Osteoblast (primary cell): ENCODE measurements at places on chromosomes 7 and 10. TPM values are rescaled to one million over a fixed set of nuclear protein-coding genes. Genes with fewer than 3 reads are reported as not detected.

DNA sequence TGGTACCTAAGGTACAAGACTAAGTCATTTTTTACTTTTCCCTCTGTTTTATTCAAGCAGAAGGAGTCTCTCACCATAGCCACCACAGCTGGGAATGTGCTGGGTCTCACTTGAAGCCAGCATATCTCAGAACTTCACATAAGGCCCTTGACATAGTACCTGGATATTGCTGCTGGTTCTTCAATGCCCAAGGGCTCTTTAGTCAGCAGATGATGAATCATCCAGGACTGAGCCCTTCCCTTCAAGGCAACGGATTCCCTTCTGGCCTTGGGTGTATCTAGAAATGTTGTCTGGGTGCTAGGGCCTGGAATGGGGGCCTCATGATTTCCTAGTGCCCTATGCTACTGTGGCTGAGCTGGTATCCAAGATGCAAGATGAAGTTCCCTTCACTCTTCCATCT lies 93.9 kb downstream of the ADCYAP1R1 start:
- no peak for DNase-seq

DNA sequence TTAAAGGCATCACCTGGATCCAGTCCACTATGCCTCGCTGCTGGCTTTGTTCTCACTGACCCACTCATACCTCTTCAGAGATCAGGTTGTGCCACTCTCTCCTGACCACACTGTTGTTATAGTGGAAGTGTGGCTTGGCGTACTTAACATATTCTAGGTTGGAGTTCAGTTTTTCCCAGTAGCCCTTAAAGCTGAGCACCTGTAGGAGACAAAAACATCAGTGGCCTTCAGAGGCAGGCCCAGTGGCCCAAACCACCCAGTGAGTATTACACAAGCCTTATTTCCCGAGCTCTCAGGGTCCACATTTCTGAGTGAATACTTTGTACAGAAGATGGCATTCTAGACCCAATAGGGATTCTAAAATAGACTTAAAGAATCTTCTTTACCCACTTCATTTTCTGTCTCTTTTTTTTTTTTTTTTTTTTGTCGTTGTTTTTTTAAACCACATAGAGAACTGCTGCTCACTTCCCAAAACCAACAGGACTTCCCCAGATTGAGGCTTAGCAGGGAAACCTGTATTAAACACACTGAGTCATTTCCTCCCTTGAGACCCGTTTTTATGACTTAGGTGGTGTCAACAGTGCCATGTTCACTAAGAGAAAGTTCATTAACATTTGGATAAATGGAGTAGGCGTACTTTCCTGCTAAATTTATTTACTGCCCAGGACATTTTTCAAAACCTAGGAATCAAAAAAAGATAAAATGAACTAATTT lies 85.8 kb downstream of the GSAP start:
- DNase-seq: no peak

DNA sequence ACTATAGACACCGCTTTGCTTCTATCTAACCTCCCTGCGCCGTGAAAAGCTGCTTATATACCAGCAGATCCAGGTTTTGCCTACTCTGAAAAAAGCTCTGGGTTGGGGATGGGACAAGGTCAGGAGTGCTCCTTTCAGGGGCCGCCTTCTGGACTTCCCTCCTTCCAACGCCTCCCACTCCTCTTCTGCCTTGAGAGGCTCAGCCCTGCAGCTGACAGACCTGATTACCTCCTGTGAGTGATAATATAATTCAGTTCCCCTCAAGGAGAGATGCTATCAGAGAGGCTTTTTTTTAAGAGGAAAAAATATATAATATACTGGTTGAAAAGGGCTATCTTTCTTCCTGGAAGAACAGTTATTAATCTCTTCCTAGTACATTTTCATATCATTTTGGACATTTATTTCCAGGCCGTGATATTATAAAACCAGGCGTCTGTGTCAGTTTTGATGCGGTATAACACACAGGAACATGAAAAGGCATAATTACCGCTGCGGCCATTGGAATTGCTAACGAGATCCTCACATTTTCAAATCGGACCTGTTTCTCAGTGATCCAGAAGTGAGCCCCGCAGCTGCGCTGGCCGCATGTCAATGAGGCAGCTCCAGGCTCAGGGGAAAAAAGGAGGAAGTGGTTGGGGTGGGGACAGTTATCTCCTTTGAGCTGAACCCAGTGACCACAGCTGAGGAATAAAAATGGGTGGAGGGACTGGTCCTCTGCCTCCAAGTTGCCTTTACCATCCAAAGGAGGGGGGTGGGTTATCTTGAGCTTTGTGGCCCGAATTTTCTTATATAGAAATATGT lies 457.1 kb downstream of the TYW1 start:
- DNase-seq: no peak

Gene CHAT
- not detected in 2 replicates for total RNA-seq

DNA sequence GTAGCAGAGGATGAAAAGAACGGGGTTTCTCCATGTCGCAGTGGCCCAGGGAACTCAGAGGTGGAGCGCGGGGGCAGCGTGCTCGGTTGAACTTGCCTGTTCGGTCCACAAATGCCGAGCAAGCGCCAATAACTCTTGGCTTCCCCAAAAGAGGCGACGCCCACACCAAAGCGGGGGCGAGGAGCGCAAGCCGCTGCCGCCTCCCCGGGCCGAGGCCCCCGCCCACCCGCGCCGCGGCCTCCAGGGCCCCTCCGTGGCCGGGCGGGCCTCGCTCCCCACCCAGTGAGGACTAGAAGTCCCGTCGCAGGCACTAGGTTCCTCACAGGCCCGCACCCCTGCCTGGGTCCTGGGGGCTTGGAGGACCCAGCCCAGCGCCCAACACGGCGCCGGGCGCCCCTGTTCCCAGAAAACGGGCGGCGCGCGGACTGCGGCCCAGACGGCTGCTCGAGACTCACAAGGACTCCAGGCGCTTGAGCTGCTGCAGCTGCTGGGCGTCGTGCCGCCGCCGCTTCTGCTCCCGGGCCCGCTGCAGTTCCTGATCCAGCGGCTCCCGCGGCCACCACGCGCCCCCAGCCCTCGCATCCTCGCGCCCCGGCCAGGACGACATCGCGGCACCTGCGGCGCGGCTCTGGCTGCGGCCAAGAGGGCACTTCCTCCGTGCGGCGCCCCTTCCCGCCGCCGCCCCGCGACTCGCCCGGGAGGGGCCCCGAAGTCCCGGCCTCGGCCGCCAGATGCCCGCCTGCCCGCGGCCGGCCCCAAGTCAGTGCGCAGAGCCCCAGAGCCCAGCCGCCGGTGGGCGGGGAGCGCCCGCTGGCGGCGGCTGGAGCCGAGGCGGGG lies 14.6 kb upstream of the FKBP9 start:
- DNase-seq: peak; percentile 98

Gene ICA1
- total RNA-seq: 1.2 and 2.2 TPM in 2 replicates

Gene TUBAL3
- total RNA-seq: not detected in 2 replicates

- DNase-seq: no peak
Measured at GRCh38 chr7:103795787-103796186, 193.7 kb downstream of the RELN start.

Gene PCLO
- under 0.01 and 0.36 TPM in 2 replicates for total RNA-seq

GRCh38 chr10:33382216-33382600 lies 47.7 kb upstream of the NRP1 start:
- DNase-seq: peak; percentile 18

GRCh38 chr10:93461109-93461806 lies 20.9 kb downstream of the MYOF start:
- no peak for DNase-seq

Gene SRI
- total RNA-seq: 66.3 and 77.1 TPM in 2 replicates

DNA sequence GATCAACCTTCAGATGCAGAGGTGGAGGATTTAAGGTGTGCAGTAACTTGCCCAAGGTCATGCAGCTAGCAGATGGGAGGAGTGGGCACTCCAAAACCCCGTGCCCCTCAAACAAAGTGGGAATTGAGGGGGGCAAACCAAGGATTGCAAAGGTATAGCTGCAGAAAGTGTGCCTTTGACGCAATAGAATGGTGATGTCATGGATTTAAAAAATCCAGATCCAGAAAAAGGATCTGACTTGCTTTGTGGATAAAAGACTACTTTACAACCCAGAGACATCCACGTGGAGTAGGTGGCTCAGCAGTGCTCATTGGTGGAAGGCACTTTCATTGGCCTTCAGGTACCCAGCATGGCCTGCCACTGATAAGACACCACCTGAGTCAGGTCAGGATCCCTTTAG lies 15.7 kb upstream of the ADRB1 start:
- no peak for DNase-seq

- no peak for DNase-seq
Measured at GRCh38 chr7:128007303-128007680, 23.9 kb downstream of the LRRC4 start.

- DNase-seq: no peak
Measured at GRCh38 chr10:61942604-61943461, 41.3 kb downstream of the ARID5B start.

DNA sequence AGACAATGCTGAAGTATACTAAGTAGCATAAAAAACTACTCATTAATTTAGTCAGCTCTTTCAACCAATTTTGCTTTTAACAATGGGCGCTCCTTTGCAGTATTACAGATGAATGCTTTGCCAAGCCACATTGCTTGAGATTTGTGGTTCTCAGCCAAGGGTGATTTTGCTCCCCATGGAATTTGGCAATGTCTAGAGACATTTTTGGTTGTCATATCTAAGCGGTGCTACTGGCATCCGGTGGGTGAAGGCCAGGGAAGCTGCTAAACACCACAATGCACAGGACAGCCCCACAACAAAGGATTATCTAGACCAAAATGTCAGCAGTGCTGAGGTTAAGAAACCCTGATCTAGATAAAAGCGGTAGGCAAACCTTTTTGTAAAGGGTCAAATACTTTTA lies 112.0 kb downstream of the UBE2H start:
- DNase-seq: no peak

Gene ADAM22
- total RNA-seq: 0.36 and 0.59 TPM in 2 replicates

DNA sequence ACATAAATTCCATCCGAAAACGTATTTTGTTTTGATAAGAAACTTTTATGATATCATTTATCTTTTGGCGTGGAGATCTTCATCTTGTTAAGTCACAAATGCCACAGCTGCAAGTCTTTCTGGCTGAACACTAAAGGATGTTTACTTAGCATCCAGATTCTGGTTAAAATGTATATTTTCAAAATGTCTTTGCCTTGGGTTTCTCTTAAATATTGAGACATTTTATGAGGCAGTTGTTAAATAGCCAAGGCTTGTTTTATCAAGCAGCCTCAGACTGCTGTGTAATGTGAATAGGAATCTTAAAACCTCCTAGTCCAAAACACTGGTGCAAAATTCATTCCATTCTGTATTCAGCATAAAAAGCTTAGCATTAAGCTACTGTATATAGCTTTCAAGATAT lies 136.3 kb upstream of the FZD1 start:
- DNase-seq: no peak

DNA sequence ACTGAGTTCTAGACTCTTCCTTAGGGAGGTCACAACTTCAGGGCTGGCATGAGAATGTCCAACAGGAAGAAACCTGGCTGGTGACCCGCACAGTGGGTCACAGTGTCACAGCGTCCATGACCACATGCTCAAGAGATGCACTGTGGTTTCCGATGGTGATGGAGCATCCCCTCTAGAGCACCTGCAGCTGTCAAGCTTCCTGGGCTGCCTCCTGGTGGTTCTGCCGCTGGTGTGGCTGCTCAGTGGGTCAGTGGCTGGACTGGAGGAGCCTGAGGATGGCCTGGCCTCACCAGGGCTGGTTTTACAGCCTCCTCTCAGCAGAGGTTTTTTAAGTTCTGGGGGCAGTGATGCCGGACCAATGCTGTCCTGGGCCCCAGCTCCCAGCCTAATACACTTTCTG lies 149.3 kb downstream of the SH3PXD2A start:
- DNase-seq: no peak

- peak; percentile 82 for DNase-seq
Measured at GRCh38 chr7:13920053-13920697, 69.3 kb downstream of the ETV1 start.

DNA sequence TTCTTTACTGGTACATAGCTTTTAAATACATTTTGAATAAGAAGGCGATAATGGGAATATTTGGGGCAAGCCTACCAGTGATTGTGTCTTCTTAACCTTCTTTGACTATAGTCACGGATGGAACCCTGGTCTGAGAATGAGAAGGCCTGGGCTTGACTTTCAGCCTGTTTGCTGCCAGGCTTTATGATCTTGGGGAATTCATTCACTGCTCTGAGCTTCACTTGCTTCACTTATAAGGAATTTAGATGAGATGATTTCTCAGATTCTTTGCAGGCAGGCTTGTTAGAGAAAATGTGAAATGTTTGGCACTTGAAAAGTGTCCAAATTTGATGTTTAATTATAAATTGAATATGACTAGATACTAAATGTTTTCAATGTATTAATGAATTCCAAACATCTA lies 42.5 kb downstream of the NUP205 start:
- no peak for DNase-seq

DNA sequence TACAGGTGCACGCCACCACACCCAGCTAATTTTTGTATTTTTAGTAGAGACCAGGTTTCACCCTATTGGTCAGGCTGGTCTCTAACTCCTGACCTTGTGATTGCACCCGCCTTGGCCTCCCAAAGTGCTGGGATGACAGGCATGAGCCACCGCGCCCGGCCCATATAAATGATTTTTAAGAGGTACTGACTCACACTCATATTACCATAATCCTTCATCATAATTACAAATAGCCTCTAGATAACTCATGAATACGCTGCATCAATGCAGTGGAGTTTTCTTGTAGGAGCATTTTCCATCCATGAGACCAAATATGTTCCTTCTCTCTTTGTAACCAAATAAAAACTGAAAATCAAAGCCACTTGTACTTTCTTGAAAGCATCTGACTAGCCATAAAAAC lies 193.3 kb downstream of the GRM8 start:
- DNase-seq: no peak

DNA sequence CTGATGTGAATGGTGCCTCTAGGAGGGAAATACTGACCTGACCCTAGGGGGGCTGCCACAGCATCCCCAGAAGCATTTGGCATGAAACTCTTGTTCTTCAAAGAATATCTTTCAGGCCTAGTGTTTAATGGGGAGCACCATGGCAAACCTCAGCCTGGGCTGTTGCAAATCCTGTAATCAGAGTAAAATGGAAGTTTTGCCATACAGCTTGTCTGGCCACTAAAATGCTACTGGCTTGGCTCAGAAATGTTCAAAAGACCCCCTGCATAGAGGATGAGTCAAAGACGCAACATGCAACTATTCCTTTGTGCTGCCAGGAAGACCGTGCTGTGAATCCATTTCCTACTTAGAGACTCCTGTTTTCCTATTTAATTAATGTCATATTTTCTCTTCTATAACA lies 26.7 kb downstream of the HECW1 start:
- no peak for DNase-seq

Gene ZNF804B
- total RNA-seq: not detected in 2 replicates

DNA sequence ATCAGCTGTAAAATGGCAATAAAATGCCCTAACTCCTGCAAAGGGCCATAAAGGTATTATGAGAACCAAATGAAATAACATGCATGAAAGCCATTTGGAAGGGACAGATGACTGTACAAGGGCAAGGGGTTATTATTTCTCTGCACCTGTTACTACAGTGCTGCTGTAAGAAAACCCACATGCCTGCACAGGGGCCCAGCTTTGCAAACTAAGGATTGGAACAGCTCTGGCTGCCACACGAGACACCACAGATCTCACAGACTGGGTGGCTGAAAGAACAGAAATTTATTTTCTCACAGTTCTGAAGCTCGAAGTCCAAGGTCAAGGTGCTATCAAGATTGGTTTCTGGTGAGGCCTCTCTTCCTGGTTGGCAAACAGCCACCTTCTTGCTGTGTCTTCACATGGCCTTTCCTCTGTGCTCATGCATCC lies 409.0 kb upstream of the NRP1 start:
- DNase-seq: no peak

Gene TFEC
- under 0.01 and 0.36 TPM in 2 replicates for total RNA-seq
